ENCODE measurements at places on chromosomes 2 and 18.

DNA sequence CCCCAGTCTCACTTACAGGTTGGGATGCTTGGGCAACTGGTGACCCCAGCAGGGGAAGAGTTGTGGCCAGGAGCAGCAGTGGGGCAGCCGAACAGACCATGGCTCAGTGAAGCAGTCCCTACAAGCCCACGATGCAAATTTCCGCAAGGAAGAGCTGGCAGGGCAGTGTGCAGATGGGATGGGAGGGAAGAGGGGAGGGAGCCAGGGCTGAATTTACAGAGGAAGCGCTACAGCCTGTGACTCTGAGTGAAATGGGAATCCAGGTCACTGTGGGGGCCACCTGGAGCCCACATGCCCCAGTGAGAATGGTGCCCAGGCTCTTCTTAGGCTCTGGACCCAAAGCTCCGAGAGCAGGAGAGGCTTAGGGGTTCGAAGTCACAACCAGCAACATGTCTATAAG lies 27.0 kb upstream of the SELENOI start:
- no peak for DNase-seq

- DNase-seq: no peak
Measured at GRCh38 chr2:67451086-67451832, 54.1 kb downstream of the ETAA1 start.

GRCh38 chr2:8529706-8530277 lies 152.1 kb upstream of the ID2 start:
- no peak for DNase-seq

DNA sequence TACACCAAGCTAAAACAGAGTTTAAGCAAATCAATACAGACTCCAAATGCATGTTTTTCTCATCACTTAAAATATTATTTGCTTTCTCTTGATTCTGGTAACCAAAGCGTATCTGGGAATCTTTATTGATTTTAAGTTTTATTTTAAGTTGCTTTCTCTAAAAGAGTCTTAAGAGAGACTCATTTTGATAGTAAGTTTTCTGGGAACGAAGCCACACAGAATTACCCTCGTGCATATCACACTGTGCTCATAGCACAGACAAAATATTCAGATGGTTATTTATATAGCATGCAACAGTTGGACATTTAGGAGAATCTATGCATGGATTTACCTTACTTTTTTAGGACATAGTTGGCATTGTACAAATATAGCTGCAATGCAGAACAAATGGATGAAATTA lies 597.5 kb upstream of the NRXN1 start:
- no peak for DNase-seq

DNA sequence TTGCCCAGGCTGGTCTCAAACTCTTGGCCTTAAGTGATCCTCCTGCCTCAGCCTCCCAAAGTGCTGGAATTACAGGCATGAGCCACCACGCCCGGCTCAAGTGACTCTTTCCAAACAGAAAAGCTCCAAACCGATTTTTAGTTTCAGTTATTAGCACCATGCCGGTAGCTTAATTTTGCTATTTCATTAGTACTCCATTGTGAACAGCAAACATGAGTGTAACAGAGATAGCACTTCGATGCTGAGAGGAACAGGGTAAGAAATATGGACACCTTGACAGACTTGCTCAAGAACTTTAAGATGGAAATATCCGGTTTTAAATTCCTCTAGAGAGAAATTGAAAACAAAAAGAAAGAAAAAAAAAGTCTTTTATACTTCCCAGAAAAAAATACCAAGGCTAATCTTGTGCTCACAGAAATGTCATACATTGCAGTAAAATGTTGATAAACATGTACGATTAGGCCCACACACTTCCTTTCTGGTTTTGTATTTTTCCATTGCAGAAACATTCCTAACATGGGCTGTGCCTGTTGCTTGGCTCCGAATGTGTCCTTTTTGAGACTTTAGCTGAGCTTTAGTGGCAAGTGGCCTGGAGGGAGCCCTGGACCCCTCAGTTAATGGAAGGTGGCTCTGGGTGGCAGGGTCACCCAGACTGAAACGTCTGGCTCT lies 18.3 kb downstream of the FHL2 start:
- no peak for DNase-seq

- DNase-seq: no peak
Measured at GRCh38 chr2:134261398-134262131, 7.7 kb downstream of the MGAT5 start.

DNA sequence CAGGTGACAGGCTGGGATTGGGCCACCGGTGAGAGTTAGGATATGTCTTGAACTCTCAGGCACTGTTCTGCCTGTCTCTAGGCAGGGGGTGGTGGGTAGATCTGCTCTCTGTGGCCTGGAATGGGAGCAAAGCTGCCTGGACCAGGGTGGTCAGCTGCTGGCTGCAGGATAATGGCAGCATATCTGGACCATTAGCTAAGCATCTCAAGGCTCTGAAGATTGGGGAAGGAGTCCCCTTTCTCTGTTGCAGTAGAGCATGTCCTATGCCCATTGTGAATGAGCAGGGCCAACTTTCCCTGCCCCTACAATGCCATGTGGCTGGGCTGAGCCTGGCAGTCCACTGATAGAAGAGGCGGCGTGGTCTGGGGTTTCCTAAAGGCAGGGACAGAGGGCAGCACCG lies 34.6 kb downstream of the LOXHD1 start:
- no peak for DNase-seq

- no peak for DNase-seq
Measured at GRCh38 chr18:73520229-73520628, 627.4 kb downstream of the FBXO15 start.

DNA sequence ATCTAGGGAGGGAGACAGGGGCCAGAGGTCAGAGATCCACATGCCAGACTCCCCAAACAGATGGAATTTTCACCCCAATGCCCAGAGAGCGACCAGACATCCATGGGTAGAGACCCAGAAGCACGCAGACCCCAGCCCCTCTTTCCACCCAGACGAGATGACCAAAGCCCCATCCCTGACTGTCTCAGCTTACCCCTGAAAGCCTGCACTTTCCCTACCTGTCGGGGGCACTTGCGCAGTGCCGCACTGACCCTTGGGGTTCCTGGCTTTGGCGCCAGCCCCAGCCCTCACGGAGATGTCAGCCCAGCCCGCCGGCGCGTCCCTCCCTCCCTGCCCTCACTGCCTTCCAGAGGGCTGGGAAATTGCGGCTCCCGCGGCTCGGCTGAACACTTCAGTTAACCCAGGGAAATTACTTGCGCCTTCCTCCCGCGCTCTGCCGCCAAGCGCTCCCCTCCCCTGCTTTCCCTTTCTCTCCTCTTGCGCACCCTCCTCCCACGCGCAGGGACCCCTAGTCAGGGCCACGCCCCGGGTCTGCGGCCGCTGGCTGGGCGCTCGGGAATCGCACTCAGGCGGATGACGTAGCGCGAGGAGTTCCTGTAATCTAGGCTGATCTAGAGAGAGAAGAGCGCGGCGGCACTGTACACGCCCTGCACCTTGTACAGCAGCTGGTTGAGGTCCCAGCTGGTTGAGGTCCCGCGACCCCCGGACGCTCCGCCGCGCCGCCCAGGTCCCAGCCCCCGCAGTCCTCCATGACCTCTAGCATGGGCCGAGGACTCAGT lies 12.0 kb downstream of the ALPG start:
- DNase-seq: no peak

DNA sequence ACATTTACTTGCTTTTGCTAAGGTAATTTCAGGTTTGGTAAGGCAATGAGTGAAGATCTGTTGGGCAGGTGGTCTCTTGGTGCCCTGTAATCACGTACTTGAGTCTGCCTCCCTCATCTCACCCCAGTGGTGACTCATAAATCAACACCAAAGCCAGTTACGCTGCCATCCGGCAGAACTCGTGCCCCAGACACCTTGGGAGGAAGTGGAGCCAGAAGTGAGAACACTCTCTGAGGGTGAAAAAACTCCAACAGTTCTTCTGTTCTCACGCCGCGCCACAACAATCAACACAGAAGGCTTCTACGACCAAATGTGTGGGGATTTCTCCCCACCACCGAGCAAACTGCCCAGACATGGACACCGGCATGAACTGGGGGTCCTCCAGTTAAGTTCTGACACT lies 206.2 kb downstream of the ARL4C start:
- no peak for DNase-seq

- DNase-seq: no peak
Measured at GRCh38 chr2:25954199-25954752, 28.0 kb downstream of the KIF3C start.

- DNase-seq: no peak
Measured at GRCh38 chr2:68715353-68716041, 19.1 kb upstream of the ARHGAP25 start.

DNA sequence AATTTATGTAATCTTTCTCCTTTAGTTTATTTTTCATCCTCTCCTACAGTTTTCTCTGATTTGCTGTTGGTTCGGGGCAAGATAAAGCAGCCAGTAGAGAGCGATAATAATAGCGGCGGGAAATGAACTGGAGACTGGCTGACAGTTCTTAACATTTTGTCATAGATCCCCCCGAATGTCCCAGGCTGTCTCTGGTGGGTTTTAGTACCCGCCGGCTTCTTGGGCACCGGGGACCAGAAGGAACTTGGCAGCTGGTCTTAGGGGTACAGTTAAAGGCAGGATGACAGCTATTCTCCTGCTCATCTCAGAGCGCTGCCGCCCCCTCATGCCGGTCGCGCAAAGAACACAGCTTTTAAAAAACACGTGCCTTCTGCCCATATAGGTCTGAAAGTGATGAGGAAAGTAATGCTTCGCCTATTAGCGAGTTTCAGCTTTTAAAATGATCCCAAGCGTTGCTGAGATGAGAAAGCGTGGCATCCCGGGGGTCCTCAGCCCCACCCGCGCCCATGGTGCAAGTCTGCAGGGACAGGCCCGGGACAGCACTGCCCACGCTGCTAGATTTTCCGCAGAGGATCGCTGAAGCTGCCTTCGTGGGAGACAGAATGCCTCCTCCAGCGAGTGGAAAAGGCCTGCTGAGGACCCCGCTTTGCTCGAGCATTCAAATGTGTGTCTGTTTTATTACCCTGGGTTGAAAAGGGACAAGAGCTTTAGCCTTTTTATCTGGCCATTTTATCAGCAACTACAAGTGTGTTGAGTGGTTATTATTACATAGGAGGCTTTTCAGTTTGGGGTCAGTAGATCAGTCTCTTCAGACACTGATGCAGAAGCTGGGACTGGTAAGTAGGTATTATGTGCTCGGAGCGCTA lies 3.8 kb downstream of the ONECUT2 start:
- no peak for DNase-seq

DNA sequence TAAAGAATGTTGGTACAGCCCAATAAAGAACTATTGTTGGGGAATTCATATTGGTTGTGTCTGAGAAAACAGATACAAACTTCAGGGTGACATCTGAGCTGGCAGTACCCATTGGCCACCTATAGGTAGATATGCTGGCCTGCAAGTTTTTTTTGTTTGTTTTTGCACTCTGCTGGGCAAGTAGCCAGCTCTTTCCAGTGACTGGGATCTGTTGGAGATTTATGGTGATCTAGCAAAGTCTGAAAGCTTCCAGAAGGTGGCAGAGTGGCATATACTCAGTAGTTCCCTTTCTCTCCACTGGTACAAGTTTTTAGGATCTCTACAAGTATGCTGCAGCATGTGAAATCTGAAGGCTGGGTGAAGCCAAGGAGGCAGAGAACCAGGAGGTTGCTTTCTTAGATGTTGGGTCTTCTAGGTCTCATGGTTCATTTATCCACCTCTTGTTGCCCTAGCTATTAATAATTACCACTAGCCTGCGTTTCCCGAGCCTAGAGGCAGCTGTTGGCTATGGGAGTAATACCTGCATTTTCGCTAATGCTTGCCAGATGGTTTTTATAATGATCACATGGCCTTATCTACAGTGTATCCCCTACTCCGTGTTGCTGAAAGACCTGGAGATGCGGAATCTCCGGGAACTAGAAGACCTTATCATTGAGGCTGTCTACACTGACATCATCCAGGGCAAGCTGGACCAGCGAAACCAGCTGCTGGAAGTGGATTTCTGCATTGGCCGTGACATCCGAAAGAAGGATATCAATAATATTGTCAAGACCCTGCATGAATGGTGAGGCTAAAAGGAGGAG lies 9.5 kb downstream of the COPS7B start:
- DNase-seq: no peak

DNA sequence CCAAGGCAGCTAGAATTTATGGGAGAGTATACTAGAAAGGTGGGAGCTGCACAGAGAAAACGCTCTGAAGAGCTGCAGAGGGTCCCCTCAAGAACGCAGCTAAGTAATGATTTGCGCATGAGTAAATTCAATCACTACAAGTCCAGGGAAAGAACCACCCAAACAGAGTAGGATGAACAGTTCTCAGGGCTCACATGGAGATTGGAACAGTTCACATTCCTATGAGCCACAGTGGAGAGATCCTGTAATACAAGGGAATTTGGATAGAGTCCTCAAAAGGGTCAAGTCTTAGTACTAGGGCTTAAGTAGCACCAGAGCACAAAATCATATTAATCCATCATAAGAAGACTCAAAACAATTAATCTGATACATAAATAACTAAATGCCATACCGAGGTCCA lies 12.7 kb downstream of the OLA1 start:
- DNase-seq: no peak

DNA sequence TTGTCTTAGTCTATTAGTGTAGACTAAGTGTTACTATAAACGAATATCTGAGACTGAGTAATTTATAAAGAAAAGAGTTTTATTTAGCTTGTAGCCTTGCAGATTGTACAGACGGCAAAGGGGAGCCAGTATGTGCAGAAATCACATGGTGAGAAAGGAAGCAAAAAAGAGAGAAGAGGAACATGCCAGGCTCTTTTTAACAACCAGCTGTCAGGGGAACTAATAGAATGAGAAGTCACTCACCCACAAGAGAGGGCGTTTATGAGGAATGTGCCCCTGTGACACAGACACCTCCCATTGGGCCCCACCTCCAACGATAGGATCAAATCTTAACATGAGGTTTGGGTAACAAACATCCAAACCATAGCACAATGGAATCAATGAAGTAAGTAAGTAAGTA lies 20.6 kb upstream of the ZNF804A start:
- no peak for DNase-seq

GRCh38 chr18:9683418-9684396 lies 24.4 kb upstream of the RAB31 start:
- DNase-seq: no peak

DNA sequence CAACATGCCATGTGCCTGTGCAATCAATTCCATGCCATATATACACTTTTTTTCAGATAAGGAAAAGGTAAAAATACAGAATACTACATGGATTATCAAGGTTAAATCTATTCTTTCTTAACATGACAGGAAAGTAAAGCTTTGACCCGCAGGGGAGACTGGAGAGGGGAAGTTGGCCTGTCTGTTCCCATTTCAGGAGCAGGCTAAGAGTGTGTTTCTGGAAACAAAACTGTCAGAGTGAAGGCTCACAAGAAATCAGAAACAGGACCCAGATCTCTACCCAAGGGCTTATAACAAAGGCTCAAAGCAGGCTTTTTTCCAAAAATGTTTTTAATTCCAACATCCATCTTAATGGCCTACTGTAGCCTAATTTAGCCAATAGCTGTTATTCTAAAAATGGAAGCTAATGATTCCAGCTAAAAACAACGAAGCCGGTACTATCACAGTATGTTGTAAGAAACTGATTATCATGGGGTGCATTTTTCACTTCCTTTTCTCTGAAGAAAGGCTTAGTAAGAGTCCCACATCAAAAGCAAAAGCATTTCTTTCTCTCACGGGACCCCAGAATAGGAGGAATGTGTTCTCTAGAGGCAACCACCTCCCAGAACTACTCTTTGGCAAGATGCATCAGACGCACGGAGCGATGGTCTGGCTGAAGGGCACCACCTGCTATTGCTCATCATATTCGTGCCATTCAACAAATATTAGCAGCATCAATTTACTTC lies 41.4 kb downstream of the FECH start:
- DNase-seq: no peak

- no peak for DNase-seq
Measured at GRCh38 chr2:214034417-214034816, 376.4 kb upstream of the VWC2L start.

GRCh38 chr2:147683380-147683779 lies 161.4 kb upstream of the ACVR2A start:
- no peak for DNase-seq

Data from AG09309 (cell line).